Central memory CD8-positive, alpha-beta T cell (primary cell): ENCODE measurements at places on chromosomes 2 and 18.

DNA sequence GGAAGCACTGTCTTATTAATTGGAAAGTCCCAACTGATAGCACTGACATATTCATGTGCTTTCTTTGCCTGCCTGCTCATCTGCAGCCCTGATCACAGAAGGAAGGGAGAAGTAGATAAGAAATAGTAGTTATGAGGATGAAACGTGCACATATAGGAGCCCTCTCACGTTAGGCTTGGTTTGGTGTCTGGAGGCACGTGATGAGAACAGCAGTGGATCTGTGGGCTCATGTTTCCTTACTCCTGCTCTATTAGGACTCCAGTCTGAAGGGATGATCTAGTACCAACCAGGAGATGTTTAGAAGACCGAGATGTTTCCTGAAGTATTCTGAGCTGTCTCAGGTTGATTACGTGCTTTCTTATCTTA is 84.9 kb downstream of the MAP4K4 start:
- DNase-seq, result no peak

- DNase-seq, result no peak
These were observed 221.6 kb downstream of the RAD51AP2 start for GRCh38 chr2:17296686-17297085.

DNA sequence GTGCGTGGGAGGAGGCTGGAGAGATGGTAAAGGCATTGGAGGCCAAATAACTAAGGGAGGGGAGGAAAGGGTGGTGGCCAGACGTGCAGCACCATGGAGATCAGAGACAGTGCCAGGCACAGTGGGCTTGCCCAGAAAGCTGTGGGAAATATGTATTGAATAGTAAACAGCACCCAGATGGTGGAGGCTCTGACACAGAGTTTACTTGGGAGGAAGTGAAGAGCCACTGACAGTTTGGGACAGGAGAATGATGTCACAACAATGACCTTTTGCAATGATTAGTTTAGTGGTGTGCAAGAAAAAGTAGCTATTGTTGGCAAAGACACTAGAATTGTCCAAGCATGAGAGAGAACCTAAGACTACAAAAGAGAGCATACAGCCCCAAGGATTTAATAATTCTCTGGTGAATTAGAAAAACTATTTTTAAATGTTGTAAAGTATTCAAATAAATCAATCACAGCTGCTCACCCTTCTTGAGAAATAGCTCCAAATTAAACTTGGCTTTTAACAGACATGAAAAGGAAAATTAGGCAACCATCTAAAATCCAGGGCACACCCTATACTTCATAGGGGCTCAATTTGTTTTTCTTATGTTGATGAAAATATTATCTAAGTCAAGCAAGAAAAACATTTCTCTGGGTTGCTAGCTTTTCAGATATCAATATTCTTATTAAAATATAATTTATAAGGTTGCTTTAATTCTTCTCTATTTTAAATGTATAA is 458.7 kb upstream of the HNRNPA3 start:
- DNase-seq, result no peak

GRCh38 chr2:176845718-176846117 is 366.9 kb upstream of the HNRNPA3 start:
- DNase-seq, result no peak

DNA sequence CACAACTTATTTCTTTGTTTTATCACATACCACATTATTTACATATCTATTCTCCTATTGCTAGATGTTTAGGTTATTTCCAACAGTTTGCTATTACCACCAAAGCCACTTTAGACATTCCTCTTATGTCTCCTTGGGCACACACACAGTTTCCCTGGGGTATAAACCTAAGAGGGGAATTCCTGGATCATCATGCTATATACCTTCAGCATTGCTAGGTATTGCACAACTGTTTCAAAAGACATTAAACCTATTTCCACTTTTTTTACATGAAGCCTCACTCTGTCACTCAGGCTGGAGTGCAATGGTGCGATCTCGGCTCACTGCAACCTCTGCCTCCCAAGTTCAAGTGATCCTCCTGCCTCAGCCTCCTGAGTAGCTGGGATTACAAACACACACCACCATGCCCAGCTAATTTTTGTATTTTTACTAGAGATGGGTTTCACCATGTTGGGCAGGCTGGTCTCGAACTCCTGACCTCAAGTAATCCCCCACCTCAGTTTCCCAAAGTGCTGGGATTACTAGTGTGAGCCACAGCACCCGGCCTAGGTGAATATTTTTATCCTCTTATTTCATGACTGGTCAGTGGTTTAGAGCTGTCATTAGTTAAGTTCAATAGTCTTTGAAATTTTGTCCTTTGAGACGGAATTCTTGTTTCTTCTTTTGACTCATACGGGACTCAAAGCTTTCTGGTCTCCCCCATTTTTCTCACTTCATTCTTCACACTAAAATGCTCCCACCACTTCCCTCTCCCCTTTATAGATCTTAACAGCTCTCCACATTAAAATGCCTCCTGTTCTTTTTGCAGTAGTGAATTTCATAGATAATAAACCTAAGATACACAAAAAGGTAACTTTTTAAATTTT is 30.3 kb downstream of the SULT1C4 start:
- DNase-seq, result no peak

- no peak for DNase-seq
These were observed 59.0 kb downstream of the BIN1 start for GRCh38 chr2:127047716-127048617.

DNA sequence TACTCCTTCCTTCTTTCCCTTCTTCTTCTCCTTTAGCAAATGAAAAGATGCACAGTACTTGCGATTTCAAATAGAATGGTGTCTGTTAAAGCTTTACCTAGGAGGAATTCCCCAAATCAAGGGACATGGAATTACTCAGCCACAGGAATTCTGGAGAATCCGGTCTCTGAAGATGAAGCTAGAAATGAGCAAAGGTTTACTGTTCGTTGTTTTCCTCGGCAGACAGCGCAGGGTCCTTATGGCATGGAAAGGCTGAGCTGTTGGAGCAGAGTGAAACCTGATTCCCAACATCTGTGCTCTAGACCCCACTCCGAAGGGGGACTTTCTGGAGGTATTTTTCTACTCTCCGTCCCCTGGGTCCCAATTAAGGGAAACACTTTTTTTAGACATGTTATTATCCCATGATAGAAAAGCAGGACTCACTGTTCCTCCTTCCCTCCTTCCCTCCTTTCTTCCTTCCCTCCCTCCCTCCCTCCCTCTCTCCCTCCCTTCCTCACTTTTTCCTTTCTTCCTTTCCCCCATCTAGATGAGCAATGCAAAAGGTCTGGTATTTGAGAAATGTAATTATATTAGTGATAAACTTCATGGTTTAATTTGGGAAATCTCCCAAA is 47.1 kb downstream of the CDCA7 start:
- DNase-seq, result no peak

- no peak for DNase-seq
These were observed 1094.8 kb downstream of the SUCLG1 start for GRCh38 chr2:83364264-83364663.

DNA sequence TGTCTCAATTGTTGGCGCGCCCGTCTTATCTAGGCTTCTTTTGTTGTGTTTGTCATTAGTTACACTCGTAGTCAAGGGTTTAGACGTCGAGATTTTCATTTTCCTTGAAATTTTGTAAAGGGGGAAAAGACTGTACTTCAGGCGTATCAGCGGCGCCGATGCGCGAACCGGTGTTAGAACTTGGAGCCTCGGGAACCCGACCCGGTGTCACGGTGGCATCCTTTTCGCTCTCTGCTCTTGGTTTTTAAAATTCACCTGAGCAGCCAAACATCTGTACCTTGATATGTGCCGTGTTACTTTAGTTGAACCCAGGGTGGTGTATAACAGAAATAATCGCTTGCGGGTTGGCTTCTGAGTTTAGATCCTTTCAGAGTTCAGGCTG is 643 bp downstream of the RMC1 start:
- DNase-seq, result no peak

DNA sequence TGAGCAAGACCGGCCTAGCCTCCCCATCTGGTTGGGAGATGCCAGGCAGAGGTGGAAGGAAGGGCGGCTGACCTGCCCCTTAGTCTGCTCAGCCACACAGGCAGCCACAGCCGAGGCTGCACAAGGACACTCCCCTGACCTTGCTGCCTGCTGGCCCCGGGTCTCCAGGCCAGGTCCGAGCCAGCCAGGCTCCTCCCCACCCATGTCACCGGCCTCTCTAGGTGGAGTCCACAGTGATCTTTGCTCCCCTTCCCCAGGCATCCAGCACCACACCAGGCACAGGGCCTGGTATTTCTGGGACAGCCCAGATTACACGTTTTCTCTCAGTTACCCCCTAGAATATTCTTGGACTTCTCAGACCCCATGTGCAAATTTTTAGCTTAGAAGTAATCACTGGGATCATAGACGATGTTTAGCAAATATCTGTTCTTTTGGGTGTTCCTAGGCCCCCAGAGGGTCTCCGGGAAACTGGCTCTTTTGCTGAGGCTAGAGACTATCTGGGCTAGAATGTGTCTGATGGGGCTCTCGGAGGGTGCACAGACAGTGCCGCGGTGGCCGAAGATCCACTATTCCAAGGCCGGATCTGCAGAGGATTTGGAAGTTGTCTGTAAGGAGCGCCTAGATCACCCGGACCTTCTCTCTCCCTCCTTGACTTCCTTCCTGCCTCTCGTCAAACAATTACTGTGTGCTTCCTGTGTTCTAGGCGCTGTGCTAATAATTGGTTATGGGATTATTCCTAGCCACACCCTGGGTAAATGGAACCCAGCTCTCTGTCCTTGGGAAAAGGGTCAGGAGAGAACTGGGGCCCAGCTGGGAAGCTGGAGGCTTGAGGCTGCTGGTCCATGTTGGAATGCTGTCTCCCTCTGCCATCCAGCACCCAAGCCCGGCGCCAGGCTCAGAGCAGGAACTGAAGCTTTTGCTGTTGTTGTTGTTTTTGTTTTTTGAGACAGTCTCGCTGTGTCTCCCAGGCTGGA is 46.9 kb downstream of the ODC1 start:
- DNase-seq, result no peak

- DNase-seq, result no peak
These were observed 507.6 kb downstream of the ZEB2 start for GRCh38 chr2:144012304-144012703.

DNA sequence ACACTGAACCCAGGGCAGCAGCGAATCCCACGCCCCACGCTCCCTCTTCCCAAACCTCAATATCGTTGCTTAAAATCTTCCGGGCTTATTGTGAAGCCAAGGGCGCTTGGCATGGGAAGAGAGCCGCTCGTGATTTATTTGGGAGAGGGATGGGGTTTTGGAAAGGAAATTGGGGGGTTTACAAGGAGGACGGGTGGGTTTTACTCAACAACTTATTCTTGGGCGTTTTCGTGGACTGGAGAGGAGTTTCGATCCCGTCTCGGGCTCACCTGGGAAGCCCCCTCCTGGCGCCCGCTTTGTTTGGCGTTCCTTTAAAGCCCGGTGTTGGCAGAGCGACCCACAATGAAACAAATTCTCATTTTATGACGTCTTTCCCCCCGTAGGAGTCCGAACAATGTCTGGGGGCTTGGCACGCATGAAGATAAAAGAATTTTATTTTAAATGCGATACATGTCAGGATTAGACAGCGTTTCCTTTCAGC is 135.3 kb downstream of the INSIG2 start:
- DNase-seq, result no peak
